ENCODE measurements at places on chromosomes 13 and 19. TPM values are rescaled to one million over a fixed set of nuclear protein-coding genes. Genes with fewer than 3 reads are reported as not detected.

DNA sequence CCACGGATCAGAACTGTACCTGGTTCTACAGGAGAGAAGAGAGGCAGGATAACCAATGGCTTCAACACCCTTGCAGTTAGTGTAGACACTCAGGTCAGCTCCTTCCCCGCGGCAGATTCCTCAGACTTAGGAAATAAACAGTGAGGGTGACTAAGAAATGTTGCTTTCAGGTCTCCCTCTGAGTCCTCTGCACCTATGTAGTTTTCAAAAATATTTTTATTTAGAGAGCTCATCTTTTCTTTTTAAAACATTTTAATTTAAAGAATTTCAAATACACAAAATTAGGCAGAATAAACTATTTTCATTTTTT, 195.2 kb downstream of the KLF12 start:
- DNase-seq, result no peak

GRCh38 chr13:67283637-67284036, 53.5 kb upstream of the PCDH9 start:
- DNase-seq, result no peak

- no peak for DNase-seq
These were observed 37.7 kb downstream of the LHFPL6 start for GRCh38 chr13:39565036-39565949.

GRCh38 chr13:33182729-33183128, 102.8 kb downstream of the STARD13 start:
- no peak for DNase-seq

DNA sequence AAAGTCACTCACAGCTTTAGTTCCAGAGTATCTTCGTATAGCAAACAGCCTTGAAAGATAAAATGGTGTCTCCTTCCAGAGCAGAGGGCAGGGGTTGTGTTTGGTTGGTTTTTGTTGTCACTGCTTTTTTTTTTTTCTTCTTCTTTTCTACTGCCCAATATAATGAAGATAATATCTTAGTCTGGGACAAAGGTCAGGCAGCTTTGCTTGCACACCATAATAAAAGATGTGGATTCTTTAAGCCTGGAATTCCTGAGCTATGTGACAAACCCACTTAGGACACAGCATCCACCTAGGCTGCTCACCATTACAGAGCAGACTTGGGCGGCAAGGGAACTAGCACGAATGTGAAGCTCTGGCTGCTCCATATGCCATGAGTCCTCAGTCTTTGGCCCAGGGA, 165.6 kb upstream of the MIR17HG start:
- no peak for DNase-seq

- DNase-seq, result no peak
These were observed 10.7 kb upstream of the PABPC3 start for GRCh38 chr13:25085125-25085742.

- no peak for DNase-seq
These were observed 40.8 kb downstream of the IER2 start for GRCh38 chr19:13190781-13191540.

- DNase-seq, result no peak
These were observed 18.9 kb upstream of the LRP3 start for GRCh38 chr19:33175156-33175782.

ZNF285 gene
- total RNA-seq, result 3.8 TPM

FAM124A gene
- total RNA-seq, result 6.0 TPM

All from heart right ventricle (tissue), 16 donors.